ENCODE measurements at places on chromosomes 1 and 21. TPM values are rescaled to one million over a fixed set of nuclear protein-coding genes. Genes with fewer than 3 reads are reported as not detected.

DNA sequence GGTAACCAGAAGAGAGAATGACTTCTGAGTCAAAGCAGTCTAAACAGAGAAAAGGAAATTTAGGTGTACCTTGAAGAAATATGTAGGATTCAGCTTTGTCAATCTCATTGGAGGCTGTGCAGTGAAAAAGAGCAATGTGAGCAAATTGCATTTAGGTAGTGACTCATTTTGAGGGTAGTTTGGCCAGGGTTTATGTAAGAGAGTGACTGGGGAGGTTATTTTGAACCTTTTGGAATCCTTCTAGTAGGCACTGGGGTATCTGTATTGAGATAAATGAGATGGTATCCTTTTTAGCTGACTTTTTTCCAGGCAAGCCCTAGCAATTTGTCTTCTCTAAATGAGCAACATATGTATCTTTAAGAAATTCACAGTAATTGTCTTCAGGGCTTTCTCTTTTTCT lies 95.9 kb downstream of the DISP1 start:
- no peak for DNase-seq

GRCh38 chr1:91925644-91926435 lies 23.4 kb upstream of the BRDT start:
- no peak for DNase-seq

DNA sequence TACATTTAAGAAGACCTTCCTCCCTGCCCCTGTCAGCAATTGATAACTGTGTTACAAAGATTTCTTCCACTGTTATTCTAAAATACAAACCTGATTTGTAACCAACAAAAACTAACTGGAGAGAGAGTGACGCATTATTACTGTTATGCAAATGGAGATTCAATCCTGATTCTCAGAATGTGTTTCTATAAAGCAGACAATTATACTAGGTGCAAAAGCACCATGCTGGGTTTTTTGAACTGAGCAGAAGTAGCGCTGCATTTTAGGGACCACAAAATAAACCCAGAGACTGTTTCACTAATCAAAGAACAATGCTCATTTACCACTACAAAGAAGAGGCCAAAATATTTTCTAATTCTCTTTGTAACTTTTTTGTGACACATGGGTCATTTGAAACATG lies 13.6 kb upstream of the GBP6 start:
- no peak for DNase-seq

DNA sequence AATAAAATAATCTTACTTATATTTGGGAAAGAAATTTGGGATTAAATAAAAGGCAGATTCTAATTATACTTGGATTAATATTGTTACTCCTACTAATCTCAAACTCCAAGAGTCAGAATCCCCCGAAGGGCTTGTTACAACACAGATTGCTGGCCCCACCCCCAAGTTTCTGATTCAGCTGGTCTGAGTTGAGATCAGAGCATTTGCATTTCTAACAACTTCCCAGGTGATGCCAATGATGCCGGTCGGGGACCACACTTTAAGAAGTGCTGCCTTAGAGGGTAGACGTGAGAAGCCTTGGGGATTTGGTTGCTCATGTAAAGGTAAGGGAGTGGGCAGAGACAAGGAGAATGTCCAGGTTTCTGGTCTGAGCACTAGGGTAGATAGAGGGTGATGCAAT lies 47.2 kb downstream of the FMN2 start:
- DNase-seq = no peak

GRCh38 chr1:171248302-171248701 lies at the start of gene FMO1:
Gene FMO1 (plus strand): TSS chr1:171248494. CDS start chr1:171258088, 9,594 bp downstream.
- no peak for DNase-seq

GRCh38 chr21:29939104-29939923 lies 482 bp downstream of the GRIK1 start:
- peak; percentile 78 for DNase-seq

GRCh38 chr1:117527566-117528102 lies 78.2 kb upstream of the TENT5C start:
- DNase-seq = no peak

DNA sequence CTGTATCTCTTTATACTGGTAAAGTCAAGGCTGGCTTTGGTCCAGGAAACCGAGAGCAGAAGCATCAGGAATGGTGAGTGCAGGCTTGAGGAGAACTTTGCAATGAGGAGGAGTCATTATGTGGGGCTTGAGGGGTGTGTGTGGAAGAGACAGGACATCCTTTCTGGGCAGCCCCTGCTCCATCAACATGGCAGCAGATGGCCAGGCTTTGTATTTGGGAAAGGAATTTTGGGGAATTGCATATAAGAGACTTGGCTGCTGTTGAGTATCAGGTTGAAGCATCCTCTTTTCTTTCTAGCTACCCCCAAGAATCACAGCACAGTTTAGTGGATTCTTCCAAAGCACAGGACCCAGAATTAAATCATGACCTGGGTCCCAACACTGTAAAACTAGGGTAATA lies 33.4 kb downstream of the VTCN1 start:
- DNase-seq = no peak

GRCh38 chr1:100459358-100460114 lies 78.4 kb upstream of the GPR88 start:
- DNase-seq = peak; percentile 90

DNA sequence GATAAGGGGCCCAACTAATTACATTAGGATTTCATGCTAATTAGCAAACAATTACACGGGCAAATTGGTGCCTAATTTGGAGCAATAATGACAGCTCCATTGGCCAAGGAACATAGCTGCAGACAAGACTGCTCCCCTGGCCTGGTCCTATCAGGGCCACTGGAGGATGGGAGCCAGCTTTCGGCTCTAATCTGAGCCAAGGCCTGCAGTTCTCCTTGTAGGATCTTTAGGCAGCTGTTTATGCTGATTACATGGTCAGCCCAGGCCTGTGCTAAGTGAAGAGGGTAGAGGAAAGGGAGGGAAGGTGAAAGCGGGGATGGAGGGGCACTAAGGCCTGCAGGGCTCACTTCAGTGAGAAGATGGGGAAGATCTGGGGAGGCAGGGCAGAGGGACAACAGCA lies 12.4 kb upstream of the ADGRB2 start:
- DNase-seq = no peak

- DNase-seq = peak; percentile 88
These were observed 16.6 kb upstream of the RNF19B start for GRCh38 chr1:32981003-32981901.

DNA sequence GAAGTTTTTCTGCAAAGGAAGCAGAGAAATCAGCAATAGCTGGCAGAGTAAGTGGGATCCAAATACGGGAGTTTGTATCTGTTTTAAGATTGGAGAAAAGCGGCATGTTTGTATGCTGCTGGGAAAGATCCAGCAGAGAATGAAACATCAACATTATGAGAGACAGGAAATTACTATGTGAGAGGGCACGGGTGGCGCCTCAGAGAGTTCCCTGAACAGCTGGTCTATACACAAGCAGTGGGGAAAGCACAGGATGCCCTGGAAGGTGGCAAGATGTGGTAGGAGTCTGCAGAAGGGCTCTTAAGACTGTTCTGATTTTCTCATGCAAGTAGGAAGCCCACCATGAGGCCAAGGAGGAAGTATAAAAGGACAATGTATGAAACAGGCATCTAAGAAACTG lies 130.4 kb downstream of the RERE start:
- DNase-seq = no peak

- DNase-seq = no peak
These were observed 76.4 kb downstream of the EVI5 start for GRCh38 chr1:92708368-92708950.

DNA sequence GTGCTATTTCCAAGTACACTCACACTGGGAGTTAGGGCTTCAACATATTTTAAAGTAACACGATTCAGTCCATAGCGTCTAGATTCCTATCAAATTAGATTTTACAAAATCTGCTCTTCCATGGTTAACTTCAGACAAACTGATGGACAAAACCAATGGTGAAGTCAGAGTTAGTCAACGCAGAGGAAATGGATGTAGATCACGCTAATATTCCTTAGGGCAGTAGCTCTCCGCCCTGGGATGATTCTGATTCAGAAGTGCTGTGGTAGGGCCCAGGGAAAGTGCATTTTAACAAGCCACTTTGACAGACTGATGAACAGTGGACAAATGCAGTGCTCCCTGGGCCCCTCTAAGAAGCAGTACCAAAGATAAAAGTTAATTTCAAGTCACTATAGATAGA lies 83.2 kb downstream of the HIVEP3 start:
- no peak for DNase-seq

- DNase-seq = no peak
These were observed 338.4 kb downstream of the DISC1 start for GRCh38 chr1:231964961-231965360.

DNA sequence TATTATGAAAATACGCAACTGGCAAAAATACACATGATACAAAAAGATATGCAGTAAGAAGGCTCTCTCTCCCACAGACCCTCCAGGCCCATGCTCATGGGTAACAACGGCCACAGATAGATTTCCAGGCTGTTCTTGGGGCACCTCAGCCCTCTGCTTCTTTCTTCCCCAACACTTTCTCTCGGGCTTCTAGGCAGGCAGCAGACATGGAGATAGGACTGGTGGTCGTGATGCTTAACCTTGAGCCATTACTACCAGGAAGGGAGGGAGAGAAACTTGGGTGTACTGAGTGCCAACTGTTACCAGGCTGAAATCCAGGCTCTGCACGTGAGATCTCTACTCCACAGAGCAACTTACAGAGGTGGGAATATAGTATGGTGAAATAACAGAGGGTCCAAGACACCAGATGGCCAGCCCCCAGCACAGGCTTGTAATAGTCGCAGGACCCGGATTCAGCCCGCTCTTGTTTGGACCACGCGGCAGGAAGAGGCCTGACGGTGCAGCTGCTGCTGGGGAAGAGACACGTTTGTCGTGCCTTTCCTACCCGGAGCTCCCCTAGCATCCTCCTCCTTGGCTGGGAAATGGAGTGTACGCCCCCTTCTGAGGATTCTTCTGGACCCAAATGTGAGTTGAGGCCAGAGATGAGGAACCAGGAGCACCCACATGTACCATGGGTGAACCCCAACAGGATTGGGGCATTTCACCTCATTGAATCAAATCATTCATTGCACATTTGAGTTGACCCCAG lies 441.1 kb upstream of the VAMP3 start:
- DNase-seq = no peak

GRCh38 chr1:3762873-3763228 lies 9.7 kb upstream of the SMIM1 start:
- no peak for DNase-seq

DNA sequence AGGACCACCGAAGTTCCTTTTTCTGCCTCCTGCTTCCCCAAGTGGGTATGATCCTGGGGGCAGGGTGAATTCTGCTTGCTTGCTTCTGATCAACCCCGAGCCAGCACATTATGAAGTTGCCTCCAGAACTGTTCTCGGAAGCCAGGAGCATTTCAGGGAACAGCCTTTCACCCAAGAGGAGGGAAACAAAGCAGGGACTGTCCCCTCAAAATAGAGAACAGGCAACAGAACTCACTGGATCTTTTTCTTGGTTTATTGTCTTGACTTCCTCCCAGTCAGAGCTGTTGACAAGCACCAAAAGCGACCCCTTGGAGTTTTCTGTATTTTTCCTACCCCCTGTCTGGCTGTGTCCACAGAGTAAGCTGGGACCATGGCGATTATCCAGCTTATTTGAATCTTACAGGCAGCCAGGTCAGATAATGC lies 258.3 kb upstream of the SGIP1 start:
- DNase-seq = no peak

DNA sequence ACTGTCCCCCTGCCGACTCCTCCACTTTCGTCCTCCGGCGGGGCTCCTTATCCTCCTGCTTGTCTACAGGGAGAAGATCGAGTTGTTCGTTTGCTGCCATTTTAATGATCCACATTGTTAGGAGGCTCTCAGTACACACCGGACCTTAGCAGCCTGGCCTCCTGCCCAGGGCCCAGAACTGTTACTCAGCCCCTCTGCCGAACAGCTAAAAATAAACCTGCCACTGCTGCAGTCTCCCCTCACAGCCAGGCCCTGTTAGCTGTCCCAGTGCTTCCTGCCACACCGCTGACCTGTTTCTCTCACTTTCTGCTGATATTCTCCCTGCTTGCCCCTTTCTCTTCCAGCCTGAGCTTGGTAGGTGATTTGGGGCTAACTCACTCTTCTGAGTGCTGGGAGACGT lies 8.3 kb downstream of the MAPKAPK2 start:
- peak; percentile 92 for DNase-seq

DNA sequence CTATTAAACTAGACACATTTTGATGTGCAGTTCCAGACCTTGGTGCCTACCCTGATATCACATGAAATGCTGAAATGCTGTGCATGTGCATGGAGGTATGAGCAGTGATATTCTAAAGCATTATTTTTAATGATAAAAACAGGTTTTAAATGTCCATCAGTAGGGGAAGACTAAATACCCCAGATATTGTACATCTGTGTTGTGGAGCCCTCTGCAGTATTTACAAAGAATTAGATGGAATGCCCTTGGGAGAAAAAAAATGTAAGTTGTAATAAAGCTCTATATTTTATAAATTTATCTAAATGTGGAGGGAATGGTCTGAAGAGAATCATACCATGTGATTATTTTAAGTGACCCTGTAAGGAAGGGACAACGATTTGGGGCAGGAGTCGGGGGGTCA lies 39.1 kb upstream of the IGSF5 start:
- DNase-seq = no peak

GRCh38 chr1:52420713-52421112 lies 16.3 kb downstream of the PRPF38A start:
- DNase-seq = no peak

DNA sequence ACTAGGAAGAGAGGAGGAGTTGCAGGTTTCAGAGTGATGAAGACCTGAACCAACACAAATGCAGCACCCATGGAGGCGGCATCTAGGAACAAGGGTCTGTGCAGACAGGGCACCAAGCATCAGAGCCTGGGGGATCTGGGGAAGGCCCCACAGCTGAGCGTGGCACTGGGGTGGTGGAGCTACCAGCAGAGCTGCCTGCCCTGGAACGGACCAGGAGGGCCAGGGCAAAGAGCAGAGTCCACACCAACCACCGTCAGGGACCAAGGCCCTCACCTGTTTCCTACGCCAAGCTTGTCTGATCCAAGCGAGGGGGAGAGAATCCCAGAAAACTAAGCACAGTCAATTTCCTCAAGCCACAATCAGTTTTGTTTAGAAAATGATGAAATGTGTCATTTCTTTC lies 79.0 kb upstream of the SYT6 start:
- DNase-seq = no peak

GRCh38 chr1:15088281-15088971 lies 65.1 kb upstream of the TMEM51 start:
- peak; percentile 64 for DNase-seq

DNA sequence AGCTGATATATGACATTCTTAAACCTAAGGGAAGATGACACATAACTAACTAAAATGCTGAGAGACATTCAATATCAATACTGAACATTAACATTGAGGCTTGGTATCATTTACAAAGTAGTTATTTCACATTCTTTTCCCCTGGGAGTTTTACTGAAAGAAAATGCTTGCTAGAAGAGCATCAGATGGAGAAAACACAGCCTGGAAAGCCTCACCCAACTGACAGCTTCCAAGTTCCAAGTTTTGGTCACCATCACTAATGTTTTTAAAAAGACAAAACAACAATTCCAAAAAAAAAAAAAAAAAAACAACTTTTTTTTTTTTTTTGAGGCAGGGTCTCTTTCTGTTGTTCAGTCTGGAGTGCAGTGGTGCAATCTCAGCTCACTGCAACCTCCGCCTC lies 80.6 kb downstream of the DSCAM start:
- DNase-seq = no peak

Gene OXCT2
- 2.0 TPM for total RNA-seq

Gene TRNP1
- total RNA-seq = 13.2 TPM

Gene MTMR11
- total RNA-seq = 18.4 TPM

Gene HSD3B1
- not detected for total RNA-seq

Gene MAEL
- total RNA-seq = 0.23 TPM

Gene VWA5B1
- total RNA-seq = not detected

Gene GSTM5
- 25.4 TPM for total RNA-seq

Gene ARV1
- total RNA-seq = 11.7 TPM
